ENCODE measurements at places on chromosomes 6 and 20. TPM values are rescaled to one million over a fixed set of nuclear protein-coding genes. Genes with fewer than 3 reads are reported as not detected.
A peak's percentile ranks its signal among the peaks of the same experiment; 100 is the strongest.

GRCh38 chr6:74577619-74578018, 628.2 kb downstream of the COL12A1 start:
- DNase-seq: no peak

- no peak for DNase-seq
Observed at GRCh38 chr6:138600726-138601125, 101.4 kb upstream of the NHSL1 start.

Gene SUMO4
- total RNA-seq: 0.10 TPM

GRCh38 chr6:74807674-74808073, 398.2 kb downstream of the COL12A1 start:
- no peak for DNase-seq

GRCh38 chr6:1624058-1624850, 14.5 kb downstream of the FOXC1 start:
- no peak for DNase-seq

Gene PROKR2
- not detected for total RNA-seq

- no peak for DNase-seq
Observed at GRCh38 chr20:47817573-47817972, 32.3 kb upstream of the SULF2 start.

Gene TMEM242
- 5.4 TPM for total RNA-seq

GRCh38 chr6:102039441-102039840, 645.9 kb downstream of the GRIK2 start:
- DNase-seq: no peak

Gene WFDC10B
- not detected for total RNA-seq

DNA sequence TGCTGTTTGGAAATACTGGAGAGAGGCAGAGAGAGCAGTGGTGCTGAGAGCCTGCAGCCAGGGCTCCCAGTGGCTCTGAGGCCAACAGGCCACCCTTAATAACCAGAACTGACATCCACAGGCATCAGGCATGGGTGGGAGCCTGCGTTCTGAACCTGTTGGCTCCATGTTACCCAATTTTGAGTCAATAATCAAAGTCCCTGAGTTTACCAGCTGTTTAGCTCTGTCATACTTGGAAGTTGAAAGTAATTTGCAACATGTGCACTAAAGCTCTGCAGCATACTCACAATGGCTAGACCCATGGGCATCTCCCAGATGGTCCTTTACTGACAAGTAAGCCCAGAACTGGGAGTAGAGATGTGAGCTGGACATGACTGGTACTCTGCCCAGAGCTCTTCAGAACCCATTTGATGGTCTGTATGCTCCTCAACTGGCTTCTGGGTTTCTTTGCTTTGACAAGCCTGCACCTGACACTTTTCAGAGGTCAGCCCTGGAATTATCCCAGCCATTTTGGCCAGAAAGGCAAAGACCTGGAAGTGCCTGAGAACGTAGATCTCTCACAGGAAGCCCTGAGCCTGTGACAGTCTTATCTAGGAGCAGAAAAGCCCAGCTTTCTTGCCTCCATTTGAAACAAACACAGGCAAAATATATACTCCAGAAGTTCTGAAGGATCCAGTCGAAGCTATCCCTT, 122.4 kb upstream of the CITED2 start:
- DNase-seq: no peak

GRCh38 chr6:23447731-23448130, 678.3 kb upstream of the NRSN1 start:
- DNase-seq: no peak

DNA sequence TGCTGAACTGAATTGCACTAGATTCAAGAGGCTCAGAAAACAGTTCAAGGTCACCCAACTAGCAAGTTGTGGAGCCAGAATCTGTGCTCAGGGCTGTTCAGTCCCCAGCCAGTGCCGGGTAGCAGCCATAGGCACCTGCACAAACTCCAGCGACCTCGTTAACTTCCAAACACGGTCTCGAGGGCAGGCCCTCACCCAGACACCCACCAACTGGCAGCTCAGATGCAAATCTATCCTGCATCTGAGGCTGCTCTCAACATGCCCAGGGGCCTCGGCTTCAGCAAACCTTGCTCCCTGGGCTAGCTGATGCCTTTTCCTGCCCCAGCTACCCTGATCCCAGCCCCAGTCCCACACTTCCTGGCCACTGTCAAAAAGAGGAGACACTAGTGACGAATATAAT, 3.7 kb downstream of the JPH2 start:
- no peak for DNase-seq

Gene ID4
- 3.8 TPM for total RNA-seq

GRCh38 chr20:14418376-14418775, 81.0 kb upstream of the FLRT3 start:
- DNase-seq: no peak

Gene MAS1
- not detected for total RNA-seq

GRCh38 chr20:3744806-3745685, 12.6 kb downstream of the HSPA12B start:
- peak; percentile 29 for DNase-seq

Gene SLC26A8
- not detected for total RNA-seq

Gene WRNIP1
- total RNA-seq: 90.5 TPM

Gene EYA2
- not detected for total RNA-seq

Gene TREML4
- not detected for total RNA-seq

Gene ZFP57
- not detected for total RNA-seq

- DNase-seq: peak; percentile 60
Observed at GRCh38 chr20:20360464-20360863, 7.4 kb upstream of the INSM1 start.

- DNase-seq: no peak
Observed at GRCh38 chr6:130362128-130362527, 3.7 kb upstream of the TMEM200A start.

GRCh38 chr20:63652192-63652980, 838 bp downstream of the STMN3 start:
- DNase-seq: no peak

DNA sequence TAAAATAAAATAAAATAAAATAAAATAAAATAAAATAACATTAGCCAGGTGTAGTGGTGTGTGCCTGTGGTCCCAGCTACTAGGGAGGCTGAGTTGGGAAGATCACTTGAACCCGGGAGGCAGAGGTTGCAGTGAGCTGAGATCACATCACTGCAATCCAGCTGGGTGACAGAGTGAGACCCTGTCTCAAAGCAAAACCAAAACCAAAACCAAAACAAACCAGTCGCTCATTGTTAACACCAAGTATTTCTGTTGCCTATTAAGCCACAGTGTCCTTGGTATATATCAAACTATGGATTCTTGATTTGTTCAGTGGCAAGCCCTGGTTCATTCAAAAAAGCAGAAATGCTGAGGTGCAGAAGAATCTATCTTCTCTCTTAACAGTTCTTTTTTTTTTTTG, 65.7 kb downstream of the PYGB start:
- DNase-seq: no peak

DNA sequence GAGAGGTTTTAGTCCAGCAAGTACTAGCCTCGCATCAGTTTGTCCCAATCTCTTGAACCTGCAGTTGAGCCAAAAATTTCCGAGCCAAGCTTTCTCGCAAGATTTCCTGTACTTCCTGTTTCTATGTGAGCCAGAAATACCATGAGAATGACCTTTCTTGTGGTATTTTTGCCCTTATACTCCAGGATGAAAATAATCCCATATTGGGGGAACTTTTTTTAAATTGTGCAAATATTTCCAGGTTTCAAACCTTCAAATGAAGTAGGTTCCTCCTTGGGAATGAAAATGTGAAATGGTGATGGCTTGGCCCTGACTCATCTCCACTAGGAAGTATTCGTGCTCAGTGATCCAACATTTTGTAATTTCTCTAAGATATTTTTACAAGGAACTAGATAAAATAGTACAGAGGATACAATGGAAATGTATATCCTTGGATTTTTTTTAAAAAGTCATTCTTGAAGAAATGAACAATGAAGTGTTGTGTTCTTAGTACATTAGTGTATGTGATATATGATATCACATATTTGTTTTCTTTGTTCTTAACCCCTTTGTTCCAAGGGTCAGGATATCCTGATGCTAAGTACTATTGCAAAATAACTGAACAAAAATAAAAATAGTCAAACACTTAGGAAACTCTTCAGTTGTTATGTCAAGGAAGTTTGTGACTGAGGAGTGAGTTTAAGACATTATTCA, 184.0 kb downstream of the PDE7B start:
- DNase-seq: no peak

DNA sequence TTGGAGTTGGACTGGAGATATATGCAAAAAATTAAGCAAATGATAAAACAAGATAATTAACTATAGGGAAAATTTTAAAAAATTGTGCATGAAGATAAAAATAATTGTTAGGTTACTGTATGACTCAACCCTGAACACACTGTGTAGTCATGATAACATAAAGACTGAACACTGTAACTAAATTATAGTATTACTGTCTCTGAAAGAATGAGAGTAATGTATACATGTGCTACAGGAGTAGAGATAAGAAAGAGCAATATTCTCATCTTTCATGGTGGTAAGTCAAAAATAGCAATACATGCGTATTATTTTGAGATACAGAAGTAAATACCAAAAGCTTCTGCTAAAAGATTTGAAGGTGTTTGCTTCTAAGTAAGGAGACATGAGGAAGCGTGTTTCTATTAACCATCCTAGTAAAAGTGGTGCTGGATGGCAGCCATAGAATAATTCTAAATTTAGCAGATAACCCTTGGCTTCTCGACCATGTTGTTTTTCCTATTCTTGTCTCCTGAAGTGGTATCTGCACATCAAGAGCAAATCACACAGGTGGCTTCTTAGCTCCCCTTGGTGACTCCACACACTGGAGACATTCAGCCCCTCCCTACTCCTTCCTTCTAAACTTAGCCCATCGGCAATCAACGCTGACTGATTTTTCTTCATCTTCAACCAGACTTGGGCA, 390.6 kb upstream of the PLCB4 start:
- DNase-seq: no peak

DNA sequence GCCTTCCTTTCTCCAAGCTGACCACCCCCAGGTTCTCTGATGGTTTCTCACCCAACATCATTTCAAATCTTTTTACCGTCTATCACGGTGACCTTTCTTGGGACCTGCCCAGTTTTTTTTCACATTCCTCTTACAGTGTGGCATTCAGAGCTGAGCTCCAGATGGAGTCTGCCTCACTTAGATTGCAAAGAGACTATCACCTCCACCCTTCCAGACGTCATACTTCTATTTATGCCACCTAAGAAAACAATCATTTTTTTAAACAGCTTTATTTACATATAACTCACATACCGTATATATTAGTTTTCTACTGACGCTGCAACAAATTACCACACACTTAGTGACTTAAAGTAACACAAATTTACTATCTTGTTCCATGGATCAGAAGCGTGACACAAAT, 32.3 kb upstream of the CTNNBL1 start:
- no peak for DNase-seq

Gene ZNF311
- total RNA-seq: 1.2 TPM

- no peak for DNase-seq
Observed at GRCh38 chr6:101090281-101090680, 209.2 kb upstream of the ASCC3 start.

DNA sequence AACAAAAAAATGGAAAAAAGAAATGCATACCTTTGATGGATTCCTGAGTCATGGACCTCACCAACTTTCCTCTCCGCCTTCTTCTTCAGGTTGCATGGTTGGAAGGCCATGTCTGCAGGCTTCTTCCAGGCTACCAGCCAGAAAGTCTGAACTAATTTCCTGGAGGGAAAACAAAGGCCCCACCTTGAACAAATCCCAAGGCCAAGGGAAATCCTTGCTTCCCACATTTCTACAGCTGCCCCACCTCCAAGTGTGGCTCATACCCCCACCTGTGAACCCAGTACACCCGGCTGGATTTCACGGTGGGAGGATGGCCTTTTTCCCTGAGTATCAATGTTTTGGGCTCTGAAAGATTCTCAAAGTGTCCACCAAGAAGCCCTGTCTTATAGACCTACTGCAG, 22.4 kb downstream of the IL17A start:
- no peak for DNase-seq

GRCh38 chr6:110537208-110538123, 61.1 kb upstream of the SLC22A16 start:
- DNase-seq: peak; percentile 95

DNA sequence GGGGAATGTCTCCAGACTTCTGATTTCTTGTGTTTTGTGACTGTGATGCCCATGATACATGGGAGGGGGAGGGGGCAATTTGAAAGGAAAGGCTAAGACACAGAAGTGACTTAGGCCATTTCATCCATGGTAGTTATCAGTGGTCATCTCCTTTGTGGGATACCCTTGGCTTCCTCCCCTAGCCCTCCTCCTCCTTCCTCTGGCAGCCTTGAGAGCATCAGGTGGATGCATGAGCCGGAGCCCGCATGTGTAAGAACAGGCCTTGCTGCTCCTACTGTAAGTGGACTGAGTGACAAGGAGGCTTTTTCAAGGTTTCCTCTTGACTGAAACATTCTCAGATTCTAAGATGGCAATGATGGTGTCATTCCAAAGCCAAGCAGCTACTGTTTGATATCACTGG, 874 bp downstream of the CD83 start:
- no peak for DNase-seq

- peak; percentile 96 for DNase-seq
Observed at GRCh38 chr20:62501801-62502495, 26.2 kb upstream of the GATA5 start.

DNA sequence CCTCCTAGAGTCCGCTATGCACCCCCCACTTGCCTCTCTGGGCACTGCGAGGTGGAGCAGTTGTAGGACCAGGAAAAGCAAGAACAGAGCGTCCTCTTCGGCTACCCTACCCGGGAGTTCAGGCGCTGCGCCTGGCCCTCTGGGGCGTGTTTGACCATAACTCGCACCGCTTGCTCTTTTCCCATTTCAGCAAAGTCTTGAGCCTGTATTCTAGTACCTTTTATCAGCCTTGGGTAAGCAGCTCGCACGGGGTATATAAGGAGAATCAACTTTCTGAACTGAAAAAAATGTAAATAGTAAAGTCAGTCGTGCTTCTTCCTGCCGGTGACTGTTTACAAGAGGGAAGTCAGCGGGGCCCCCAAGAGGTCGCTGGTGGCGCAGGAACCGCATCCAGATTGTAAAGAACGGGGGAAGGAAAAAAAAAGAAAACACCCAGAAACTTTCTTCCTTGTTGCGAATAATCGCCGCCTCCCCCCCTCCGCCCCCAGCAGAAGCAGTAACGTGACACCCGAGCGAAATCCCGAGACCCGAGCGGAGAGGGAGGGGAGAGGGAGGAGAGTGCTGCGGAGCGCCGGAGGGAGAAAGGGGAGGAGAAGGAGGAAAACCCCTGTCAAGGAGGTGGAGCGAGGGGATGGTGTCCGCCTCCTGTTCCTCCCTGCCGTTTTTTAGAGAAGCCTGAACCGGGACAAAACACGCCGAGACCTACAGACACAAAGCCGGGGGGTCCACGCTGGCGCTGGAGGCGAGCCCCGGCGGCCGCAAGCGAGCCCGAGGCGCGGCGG, at the start of gene UST:
Gene UST, plus strand, starts transcription at position 668 of the 782 bp plus-strand sequence. CDS start 401 bp downstream, outside the sequence.
- DNase-seq: peak; percentile 66

Gene KCNQ5
- total RNA-seq: 6.7 TPM

Gene MATN4
- not detected for total RNA-seq

DNA sequence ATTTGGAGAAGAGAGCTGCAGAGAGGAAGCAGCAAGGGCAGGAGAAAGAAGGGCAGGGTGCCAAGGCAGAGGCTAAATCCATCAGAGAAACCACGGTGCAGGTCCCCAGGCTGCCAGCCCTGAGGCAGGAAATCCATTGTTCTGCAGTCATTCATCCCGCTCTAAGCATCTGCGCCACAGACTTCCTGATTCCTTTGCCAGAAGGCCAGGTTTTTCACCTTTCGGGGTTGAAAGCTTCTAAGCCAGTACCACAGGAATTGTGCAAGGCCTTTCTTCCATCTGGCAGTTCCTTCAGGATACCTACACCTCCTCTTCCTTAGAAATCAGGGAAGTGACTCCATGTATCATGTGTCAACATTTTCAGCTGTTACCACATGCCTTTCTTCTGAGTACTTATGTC, 45.6 kb downstream of the ADGRF5 start:
- DNase-seq: peak; percentile 45

GRCh38 chr20:22321191-22321590, 263.2 kb downstream of the FOXA2 start:
- no peak for DNase-seq

Gene ETV7
- total RNA-seq: 0.24 TPM

GRCh38 chr6:142938510-142938909, 6.5 kb downstream of the HIVEP2 start:
- DNase-seq: no peak
